ENCODE measurements at places on chromosomes 1 and 21.

DNA sequence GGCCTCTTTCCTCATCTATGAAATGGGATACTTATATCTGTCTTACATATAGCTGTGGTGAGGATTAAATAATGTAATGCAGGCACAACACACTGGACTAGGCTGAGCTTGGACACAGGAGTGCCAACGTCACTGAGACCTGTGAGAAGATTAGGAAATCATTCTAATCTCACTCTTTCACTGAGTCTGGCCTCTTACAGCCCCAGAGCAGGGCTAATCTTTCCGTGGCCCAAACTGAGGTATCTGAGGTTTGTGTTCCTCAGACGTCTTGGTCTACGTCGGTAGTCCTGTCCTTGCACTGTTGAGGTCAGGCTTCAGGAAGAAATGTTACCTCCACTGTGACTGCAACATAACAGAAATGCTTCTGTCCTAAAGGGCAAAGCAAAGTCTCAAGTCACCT, 22.6 kb upstream of the A3GALT2 start:
- no peak for DNase-seq

DNA sequence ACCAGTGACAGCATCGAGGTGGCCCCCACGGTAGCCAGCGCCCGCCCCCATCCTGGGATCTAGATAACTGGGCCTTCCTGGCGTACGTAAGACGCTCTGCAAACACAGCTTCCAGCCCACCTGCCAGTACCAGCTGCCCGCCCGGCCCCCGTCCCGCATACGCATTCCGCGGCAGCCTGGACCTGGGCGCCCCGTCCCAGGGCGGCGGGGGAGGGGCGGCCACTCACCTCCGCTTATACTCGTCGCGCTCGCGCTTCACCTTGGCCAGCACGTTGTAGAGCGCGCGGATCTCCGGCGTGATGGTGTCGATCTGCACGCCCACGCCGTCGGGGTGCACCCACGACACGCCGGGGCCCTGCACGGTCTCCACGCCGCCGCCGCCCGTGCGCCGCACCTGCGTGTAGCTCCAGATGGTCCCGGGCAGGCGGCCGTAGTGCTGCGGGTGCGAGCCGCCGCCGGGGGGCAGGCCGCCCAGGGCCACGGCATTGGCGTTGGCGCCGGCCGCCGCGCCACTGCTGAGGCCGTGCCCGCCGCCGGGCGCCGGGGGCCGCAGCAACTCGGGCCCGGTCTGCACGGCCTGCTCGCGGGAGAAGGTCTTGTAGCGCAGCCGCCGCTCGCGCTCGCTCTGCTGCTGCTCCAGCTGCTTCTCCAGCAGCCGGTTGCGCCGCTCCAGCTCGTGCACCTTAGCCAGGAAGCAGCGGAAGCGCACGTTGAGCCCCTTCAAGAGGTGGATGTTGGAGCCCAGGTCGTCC, 859 bp downstream of the IFFO2 start:
- peak; percentile 30 for DNase-seq

DNA sequence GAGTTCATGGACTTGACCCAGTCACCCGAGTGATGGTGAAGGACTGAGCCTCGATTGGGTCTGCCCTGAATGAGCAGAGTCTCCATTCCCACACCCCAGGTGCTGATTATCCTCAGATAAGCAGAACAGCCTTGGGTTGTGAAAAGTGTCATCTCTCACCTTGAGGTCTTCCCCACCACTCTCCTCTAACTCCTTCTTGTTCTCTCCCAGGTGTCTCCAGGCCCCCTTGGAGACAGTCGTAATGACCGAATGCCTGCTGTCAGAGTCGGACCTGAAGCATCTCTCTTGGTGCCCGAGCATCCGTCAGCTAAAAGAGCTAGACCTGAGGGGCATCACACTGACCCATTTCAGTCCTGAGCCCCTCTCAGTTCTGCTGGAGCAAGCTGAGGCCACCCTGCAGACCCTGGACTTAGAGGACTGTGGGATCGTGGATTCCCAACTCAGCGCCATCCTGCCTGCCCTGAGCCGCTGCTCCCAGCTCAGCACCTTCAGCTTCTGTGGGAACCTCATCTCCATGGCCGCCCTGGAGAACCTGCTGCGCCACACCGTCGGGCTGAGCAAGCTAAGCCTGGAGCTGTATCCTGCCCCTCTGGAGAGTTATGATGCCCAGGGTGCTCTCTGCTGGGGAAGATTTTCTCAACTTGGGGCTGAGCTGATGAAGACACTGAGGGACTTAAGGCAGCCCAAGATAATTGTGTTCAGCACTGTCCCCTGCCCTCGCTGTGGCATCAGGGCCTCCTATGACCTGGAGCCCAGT, 3.4 kb downstream of the PRAMEF12 start:
- DNase-seq = no peak

DNA sequence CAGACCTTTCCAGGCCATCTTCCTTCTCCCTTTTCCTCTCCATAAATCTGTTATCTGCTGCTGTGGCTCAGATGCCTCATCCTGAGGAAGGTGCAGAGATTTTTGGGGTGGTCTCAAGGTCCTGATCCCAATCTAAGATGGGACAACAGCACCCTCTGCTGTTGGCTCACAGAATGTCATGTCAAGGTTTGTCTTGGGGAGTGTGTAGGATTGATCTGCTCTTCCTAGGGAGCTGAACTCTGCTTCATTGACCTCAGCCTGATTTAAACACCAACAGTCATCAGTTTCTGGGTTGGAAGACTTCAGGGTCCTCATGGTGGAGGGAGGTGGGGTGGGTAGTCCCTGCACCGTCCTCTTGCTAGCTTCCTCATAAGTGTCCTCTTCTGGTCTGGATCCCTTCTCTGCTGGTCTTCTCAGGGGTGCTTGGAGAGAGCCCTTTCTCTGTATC, 62.8 kb upstream of the LAX1 start:
- DNase-seq = peak; percentile 19

DNA sequence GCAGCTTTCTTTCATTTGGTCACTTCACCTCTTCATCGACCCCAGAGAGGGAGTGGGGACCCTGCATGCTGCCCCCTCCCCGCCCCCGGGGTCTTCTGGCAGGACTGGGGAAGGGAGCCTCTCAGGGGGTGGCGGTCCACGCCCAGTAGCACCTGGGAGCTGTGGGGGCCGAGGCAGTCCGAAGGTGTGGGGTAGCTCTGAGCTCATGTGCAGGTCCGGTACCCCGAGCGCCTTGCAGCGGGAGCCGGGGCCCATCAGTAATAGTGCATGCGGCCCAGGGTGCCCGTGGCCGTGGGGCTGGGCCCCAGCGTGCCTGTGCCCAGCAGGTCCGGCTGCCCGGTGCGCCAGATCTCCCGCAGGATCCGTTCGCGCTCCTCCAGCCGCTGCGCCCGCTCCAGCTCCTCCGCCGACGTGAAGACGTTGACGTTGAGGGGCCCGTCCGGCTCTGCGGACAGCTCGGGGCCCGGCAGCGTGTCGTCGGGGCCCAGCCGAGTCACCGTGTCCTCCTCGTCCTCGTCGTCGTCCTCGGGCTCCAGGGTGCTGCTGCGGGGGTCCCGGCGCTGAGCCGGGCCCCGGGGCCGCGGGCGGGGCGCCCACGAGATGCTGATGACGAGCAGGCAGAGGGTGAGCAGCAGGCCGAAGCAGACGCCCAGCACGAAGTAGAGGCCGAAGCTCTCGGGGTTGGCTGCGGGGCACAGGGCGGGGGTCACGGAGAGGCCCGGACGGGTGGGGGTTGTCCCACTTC, 1.2 kb downstream of the EVA1B start:
- no peak for DNase-seq

DNA sequence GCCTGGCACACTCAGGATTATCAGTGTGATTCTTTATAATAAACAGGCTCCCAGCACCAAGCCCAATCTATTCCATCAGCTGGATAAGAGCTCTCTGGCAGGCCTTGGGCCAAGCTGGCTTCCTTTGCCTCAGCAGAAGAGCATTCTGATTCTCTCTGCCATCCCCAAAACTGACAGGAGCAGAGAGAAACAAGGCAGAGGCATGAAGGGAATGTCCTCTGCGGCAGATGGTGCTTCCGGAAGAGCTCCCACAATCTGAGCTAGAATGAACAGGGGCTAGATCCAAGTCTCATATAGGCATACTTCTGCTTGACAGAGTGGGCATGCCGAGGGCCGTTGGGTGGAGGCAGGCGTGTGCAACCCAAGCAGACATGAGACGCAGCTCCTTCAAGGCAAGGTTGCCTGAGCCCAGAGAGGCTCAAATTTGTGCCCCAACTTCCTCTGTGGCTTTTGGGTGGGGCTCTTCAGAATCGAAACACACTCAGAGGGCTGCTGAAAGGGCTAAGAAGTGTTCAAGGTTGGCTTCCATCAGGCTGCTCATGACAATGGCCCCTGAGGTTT, 4.0 kb downstream of the CAPN2 start:
- DNase-seq = no peak

DNA sequence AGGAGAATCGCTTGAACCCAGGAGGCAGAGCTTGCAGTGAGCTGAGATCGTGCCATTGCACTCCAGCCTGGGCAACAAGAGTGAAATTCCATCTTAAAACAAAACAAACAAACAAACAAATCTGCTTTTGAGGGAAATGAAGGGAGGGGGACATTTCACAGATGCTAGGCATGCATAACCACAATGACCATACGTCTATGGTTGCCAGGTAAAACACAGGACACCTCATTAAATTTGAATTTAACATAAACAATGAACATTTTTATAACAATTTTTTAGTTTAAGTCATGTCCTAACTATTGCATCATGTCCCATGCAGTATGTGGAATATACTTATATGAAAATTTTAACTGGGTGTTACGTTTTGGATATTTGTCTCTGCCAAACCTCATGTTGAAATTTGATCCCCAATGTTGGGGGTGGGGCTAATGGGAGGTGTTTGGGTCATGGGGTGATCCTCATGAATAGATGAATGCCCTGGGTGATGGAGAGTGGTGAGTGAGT, 31.0 kb upstream of the ZBTB18 start:
- no peak for DNase-seq

GRCh38 chr1:62353853-62354252, 34.6 kb upstream of the KANK4 start:
- DNase-seq = no peak

DNA sequence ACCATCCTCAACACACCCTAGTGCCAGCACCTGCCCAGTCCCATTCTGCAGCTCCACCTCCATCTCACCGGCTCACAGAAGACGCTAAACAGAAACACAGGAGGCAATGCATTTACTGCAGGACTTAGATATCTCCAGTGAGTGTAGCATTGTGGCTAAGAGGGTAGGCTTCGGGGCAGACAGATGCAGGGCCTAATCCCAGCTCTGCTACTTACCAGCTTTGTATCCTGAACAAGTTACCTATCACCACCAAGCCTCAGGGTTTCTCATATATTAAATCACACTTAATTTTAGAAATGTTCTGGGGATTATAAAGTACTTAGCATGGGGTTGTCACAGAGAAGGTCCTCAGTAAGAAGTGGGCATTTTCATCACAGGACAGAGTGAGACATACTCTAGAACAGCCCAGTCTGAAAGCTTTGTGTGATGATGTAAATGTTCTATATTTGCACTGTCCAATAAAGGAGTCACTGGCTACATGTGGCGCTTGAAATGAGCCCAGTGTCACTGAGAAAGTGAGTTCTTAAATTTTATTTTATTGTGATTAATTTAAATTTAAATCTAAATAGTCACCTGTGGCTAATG, 149.3 kb upstream of the C8B start:
- DNase-seq = no peak
